NCI-H1417 treated with DMSO at 0.1 percent for 48 hours (cell line): ENCODE measurements at places on chromosomes 6 and 20.

GRCh38 chr6:74585753-74586152 lies 620.1 kb downstream of the COL12A1 start:
- DNase-seq, result no peak

DNA sequence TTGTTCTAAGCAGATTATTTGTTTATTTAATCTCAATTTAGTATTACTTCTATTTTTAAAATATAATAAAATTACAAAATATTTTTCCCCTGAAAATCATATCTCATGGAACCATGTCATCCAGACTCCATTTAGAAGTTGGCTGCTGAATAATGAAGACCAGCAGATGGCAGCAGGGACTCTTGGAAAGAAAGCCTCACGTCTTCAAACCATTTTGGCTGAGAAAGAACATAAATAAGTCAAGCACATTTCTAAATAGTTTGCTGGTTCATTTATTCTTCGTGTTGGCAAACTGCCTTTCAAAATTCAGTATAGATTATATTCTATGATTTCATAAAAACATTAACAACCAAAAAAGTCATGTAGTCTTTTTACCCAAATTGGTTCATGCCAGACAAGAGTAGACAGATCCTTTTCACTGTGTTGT lies 71.7 kb downstream of the RCAN2 start:
- DNase-seq, result no peak

DNA sequence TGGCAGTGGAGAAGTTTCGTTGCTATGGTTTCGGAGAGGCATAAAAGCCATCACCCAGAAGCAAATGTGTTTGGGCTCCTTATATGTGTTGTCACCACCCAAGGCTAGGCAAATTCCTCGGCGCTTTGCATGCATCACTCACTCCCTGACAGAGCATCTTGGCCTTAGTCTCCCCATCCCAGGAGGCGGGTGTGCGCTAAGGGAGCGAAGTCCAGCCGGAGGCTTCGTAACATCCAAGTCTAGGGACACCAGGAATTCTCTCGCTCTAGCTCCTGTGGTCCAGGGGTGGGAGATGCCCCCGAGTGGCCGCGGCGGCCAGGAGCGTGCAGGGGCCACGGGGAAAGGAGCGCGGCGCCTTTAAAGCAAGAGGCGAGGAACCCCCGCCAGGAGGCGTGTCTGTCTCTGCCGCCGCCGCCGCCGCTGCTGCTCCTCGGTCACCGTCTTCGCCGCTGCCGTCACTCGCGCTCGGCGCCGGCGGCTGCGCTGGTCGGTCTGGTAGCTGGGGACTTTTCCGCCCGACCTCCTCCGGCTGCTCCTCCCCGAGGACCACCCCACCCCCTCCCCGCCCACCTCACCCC lies at the start of gene GRIK2:
Gene GRIK2 (plus strand): TSS at position 458 of the 578 bp plus-strand sequence.
- DNase-seq, result peak; percentile 54

DNA sequence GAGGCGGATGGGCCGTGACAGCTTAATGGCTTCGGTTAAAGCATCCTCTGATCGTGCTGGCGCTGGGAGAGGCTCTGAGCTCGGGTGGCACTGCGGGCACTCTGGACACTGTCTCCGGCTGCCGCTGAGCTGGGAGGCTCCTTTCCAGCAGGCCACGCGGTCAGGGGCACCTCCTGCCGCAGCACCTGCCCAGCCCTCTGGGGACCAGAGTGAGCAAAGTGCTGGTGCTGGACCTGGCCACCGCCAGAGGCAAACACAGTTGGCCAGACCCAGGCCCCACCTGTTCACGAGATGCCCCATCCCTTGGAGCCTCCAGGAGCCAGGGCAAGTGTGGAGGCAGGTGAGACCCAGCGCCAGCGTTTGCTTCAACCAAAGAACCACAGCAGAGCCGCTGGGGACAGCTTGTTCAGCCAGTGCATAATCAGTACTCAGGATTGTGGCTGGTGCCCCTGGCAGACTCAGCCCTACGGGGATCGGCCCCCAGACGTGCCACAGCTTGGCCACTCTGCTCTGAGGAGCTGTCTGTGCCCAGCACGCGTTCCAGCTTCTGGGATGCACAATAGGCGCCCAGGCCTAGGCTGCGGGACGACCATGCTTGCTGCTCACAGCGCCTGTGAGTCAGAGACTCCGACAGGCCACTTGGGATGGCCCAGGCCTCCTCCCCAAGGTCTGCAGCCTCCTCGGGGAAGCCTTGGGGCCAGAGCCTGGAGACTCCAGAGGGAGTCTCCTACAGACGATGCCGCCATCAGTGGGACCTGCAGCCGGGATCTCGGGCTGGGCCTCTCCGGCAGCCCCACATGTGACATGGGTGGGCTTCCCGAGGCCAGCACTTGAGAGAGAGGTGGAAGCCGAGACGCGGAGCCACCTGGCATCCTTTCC lies 38.2 kb upstream of the SLCO4A1 start:
- no peak for DNase-seq

DNA sequence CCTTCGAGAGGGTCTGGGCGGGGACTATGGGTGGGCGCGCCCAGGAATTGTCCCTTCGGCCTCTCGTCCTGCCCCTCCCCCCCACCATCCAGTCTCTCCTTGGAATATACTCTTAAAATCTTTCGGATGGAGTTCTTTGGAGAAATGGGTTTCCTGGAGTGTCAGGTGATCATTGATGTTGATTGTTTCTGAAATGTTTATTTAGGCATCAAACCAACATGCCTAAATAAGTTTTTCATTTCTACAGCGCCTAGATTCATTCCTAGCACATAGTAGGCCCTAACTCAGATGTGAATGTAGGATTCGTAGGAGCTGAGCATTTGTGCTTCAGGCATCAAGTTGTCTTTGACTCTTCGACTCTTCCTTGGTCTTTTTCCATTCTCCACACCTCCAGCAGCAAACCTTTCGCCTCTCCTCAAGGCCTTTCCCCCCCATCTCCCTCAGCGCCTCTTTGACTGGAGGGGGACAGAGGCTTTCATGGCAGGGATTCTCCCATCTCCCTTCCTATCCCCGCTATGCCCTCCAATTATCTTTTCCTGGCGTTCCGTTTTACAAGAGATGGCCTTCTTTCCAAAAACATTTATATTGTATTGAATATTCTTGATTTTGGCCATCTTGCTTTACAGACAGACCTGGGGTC lies 610 bp downstream of the CASP8AP2 start:
- DNase-seq, result no peak

DNA sequence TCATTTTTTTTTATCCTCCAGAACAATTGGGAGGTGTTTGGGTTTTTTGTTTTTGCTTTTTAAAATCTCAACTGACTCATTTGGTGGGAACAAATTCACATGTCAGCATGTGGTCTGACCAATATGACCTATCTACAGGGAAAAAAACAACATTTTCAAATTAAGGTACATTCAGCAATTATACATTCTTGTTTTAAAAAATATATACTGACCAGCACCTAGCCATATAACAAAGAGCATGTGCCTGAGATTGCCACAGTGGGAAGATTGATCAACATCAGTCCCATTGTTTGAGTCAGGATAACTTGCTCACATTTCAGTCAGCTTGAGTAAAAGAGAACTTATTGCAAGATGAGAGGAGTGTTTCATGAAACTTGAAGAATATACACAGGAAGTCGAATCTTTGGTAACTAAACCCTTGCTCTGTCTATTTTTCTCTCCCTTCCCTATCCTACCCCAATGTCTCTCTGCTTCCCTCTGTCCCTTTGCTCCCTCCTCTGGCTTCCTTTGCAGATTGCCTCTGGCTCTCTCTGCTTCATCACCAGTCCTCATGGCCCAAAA lies 163.2 kb upstream of the TAB2 start:
- no peak for DNase-seq

DNA sequence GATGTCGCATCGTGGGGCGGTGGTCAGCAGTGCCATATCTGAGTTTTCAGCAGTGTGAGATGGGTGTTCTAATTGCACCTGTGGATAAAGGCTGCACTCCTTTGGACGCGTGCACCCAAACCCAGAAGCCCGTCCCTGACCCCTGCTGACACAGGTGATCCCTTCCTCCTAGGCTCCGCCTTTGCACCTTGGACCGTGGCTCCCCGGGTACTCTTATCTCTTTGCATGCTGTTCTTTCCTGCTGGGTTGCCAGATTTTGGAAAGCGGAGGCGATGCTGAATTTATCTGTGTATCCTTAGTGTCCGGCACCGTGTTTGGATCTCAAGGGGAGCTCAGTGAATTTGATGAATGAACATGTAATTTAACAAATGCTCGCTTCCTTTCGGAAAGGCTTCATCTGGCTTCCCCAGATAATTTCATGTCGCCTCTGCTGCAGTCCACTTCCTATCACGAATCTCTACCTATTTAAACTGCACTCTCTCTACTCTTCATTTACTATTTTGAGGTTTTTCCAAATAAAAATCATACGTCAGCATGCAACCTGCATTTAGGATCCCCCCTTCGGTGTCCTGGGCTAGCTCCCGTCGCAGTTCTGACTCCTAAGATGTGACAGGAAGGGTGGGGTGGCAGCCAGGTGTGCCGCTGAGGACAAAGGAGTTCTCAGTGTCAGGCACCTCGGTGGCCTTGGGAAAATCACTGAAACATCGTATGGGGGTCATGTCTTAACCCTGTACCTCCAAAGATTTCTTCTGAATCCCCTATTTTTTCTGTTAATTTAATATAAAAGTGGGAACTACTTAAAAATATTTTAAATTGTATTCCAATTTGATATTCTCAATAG lies 753 bp upstream of the PERP start:
- DNase-seq, result peak; percentile 65

- DNase-seq, result no peak
Observed at GRCh38 chr6:167314180-167314821, 10.6 kb upstream of the TTLL2 start.

GRCh38 chr6:68256391-68256790 lies 378.7 kb upstream of the ADGRB3 start:
- DNase-seq, result no peak

GRCh38 chr6:18976966-18977365 lies 589.8 kb downstream of the RNF144B start:
- DNase-seq, result no peak
